ENCODE measurements at places on chromosomes 6 and 20.
A peak's percentile ranks its signal among the peaks of the same experiment; 100 is the strongest.

DNA sequence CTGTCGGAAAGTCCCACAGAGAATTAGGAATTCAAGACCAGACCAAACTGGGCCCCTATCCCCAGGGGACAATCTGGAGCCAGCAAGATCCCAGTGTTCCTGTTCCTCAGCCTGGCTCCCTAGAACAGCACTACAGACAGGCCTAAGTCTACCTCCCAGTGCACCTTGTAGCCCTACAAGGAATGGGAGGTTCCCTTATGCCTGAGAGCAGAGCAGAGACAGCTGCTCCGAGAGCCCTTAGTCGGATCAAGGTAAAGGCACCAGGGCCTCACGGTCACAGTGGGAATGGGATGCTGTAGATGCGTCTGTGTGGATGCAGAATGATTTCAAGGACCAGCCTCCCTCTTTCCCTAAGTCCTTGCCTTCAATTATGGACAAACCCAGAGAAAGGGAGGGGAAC lies 204.5 kb upstream of the STXBP5 start:
- no peak for DNase-seq

DNA sequence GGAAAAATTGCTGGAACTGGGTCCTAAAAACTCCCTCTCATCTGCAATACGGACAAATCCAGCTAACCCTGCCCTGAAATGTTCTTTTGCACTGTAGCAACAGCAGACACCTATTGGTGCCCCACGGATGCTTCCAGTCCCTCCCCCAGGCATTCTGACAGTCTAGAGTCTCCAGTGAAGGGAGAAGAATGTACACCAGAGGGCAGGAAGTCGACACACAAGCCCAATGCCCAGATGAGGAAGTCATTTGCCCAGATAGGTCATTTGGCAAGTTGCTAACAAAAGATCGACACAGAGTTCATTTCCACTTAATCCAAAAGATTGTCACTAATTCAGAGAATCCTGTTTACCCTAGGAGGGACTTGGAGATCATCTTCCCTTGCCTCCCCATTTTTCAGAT lies 293.0 kb upstream of the PRDM1 start:
- no peak for DNase-seq

- DNase-seq: no peak
Measured at GRCh38 chr6:117477988-117478852, 4.3 kb upstream of the DCBLD1 start.

DNA sequence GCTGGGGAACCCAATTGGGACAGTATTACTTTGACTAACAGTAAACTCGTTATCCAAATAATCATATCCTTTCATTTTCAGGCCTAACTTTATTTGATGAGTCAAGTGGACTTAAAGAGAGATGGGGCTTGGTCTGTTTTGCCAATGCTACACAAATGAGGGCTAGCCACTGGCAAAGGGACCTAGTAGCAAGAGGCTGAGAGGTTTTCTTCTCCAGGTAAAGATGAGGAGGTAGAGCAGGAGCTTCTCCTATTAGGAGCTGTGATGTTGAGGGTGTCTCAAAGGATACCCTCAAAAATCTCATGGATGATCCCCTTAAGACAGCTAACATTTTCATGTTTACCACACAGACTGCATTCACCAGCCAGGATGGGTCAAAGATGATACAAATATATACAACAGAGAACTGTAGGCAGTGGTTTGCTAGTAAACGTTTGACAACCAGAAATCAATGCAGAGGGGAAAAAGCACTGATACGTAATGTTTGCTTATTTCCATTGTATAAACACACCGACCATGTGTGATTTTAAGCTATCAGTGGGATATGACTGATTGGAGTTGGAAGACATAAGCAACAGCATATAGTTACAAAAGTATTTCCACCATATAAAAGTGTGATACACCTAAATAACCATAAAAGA lies 153.3 kb downstream of the IBTK start:
- no peak for DNase-seq

GRCh38 chr6:5762561-5762968 lies 244.2 kb downstream of the NRN1 start:
- DNase-seq: no peak

- no peak for DNase-seq
Measured at GRCh38 chr20:63282946-63283345, 10.0 kb upstream of the COL20A1 start.

GRCh38 chr6:148709577-148709976 lies 37.3 kb upstream of the UST start:
- no peak for DNase-seq

- no peak for DNase-seq
Measured at GRCh38 chr20:61918548-61918947, 147.1 kb downstream of the TAF4 start.

GRCh38 chr20:58776109-58776508 lies 74.6 kb downstream of the GNAS-AS1 start:
- DNase-seq: no peak

GRCh38 chr6:141482796-141483597 lies 649.7 kb upstream of the GJE1 start:
- peak; percentile 77 for DNase-seq

DNA sequence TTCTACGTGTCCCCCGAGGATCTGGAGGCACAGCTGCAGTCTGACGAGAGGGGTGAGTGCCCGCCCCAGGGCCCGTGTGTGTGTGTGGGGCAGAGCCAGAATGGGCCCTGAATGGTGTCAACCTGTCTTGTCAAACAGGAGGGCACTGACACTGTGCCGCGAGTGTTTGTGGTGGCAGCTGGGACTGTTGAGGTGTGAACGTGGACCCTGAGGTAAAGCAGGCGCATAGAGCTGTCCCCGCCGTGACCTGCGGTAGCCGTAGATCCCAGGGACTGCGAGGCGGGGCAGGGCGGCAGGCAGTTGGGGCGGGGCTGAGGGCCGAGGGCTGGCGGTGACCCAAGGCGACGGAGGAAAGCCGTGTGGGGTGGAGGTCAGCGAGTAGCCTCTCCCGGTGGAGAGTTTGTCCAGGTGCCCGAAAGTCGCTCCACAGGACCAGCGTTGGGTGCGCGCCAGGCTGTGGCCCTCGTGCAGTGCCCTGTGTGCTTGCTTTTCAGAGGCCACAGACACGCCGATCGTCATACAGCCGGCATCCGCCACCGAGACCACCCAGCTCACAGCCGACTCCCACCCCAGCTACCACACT lies 25.2 kb downstream of the UCKL1 start:
- no peak for DNase-seq

GRCh38 chr6:31332637-31333602 lies 24.1 kb downstream of the HLA-B start:
- DNase-seq: no peak

DNA sequence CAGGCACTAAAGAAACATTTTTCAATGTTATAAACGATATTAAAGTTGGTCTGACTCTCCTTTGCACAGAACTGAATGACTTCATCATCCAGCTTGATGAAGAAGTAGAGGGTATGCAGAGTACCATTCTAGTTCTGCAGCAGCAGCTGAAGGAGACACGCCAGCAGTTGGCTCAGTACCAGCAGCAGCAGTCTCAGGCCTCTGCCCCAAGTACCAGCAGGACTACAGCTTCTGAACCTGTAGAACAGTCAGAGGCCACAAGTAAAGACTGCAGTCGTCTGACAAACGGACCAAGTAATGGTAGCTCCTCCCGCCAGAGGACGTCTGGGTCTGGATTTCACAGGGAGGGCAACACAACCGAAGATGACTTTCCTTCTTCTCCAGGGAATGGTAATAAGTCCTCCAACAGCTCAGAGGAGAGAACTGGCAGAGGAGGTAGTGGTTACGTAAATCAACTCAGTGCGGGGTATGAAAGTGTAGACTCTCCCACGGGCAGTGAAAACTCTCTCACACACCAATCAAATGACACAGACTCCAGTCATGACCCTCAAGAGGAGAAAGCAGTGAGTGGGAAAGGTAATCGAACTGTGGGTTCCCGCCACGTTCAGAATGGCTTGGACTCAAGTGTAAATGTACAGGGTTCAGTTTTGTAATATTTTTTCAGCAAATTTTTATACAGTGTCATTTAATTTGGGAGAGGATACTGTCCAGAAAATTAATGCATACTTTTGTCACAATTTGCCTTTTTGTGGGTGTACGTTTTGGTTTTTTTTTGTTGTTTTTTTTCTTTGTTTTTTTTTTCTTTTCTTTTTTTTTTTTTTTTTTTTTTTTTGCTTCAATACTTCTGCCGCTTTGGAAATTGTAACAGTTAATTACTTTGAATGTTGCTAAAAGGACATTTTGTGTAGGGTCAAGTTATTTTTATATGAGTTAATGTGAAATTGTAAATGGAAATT lies 6.6 kb upstream of the ACAT2 start:
- no peak for DNase-seq

GRCh38 chr20:62146019-62146755 lies 2.6 kb downstream of the SS18L1 start:
- DNase-seq: no peak

DNA sequence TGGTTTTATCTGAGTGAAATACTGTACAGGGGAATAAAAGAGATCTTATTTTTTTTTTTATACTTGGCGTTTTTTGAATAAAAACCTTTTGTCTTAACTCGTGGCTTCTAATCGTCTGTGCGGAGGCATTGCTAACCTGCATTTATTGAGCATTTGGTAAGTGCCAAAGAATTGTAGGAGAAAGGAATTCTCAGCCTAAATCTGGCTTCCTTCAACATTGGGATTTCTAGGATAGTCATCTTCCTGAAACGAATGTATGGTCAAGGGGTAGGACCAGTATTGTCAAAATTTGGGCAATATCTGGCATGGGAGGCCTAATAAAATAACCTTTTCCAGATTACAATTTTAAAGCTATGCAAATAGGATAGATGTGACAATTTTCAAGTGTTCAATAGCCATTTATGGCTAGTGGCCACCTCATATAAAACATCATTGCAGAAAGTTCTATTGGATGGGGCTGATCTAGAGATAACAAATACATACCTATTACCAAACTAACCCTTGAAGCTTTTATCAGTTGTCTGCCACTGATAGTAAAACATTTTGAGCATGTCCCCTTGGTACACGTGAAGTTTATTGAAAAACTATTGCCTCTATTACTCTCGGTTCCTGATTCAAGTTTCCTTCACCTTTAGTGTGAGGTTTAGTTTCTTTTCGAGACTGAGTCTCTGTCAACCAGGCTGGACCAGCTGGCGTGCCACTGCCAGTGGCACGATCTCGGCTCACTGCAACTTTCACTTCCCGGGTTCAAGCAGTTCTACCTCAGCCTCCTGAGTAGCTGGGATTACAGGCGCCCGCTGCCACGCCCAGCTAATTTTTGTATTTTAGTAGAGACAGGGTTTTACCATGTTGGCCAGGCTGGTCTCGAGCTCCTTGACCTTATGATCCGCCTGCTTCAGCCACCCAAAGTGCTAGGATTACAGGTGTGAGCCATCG lies 5.6 kb downstream of the PIM1 start:
- DNase-seq: no peak

- no peak for DNase-seq
Measured at GRCh38 chr20:32784369-32785080, 22.3 kb downstream of the DNMT3B start.

DNA sequence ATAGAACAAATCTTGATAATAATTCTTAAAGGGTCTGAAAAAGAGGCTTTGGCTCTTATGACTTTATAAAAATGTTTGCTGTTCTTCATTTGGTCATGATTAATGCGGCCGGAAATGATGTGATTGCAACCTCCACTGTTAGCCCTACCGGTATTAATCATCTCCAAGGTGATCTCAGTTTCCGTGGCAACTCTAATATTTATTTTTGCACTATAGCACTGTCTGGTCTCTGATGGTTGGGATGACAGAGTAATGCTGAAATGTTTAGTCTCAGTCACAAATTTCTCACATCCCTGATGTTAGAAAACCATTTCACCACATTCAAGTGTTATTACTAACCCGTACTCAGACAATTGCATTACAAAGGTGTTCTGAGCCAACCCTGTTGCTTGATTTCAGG lies 87.4 kb downstream of the TMEM200A start:
- no peak for DNase-seq

DNA sequence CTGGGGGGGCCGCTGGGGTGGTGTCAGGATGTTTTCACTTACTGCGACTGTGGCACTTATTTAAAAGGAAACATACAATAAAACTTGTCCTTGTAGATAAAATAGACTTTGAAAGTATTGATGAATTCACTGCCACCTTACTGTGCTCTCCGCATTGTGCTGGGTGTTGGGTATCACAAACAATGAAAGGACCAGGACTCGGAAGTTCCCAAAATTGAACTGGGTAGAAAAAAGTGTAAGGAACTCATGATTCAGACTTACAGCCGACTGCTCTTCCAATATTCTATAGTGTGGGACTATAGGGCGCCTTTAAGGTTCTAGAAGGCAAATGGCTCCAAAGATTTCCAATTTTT lies 32.1 kb upstream of the ID4 start:
- no peak for DNase-seq

DNA sequence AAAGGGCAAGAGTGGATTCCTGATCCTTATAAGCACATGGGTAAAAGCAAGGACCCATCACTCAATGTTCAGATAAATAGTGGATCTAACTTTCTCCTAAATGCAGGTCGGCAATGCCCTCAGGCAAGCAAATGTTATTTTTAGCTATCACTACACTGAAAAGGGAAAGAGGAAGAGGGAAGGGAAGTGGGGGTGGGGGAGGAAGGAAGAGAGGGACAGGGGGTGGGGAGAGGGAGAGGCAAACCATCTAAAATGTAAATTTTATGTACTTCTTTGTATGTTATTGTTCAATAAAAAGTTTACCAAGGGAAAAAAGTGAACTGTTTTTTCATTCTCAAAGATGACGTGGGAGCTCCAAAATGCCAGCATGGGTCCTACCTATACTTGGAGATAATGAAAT lies 44.2 kb downstream of the CHD6 start:
- no peak for DNase-seq

DNA sequence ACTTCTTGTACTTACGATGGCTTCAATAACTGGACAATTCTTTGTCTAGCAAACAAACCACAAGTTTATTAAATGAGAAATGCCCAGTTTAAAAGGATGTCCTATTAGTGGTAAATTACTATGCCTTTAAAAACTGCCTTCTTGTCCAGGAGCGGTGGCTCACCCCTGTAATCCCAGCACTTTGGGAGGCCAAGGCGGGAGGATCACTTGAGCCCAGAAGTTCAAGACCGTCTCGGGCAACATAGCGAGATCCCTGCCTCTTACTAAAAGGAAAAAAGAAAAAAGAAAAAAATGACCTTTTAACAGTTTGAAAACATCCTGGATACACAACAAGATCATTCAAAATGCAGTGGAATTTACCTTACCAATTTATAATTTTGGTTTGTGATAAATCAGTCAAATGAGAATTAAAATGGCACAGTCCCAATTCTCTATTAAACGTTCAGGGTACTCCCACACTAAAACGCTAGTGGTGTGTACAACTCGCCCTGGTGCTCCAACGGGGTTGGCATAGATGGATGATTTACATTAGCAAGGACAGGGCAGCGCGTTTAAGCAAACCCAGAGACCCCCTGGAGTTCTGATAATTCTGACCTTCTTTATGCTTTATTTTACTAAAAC lies 2.3 kb downstream of the ZBTB2 start:
- DNase-seq: no peak

DNA sequence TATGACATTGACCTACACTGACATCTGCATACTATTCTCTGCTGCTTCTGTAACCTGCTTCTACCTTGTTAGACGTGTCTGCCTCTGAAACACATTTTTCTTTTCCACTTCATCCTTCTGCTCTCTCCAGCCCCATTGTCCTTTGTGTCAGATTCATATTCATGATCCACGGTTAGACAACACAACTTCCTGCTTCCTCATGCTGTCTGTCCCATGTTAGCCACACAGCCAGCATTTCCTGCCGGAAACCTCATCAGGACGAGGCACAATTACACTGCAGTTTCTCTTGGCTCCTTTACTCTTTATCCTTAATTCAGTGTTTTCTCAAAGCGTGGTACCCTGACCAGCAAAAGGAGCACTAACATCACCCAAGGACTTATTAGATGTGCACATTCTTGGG lies 150.2 kb downstream of the TBC1D7 start:
- no peak for DNase-seq

- DNase-seq: no peak
Measured at GRCh38 chr6:95093154-95093553, 484.2 kb upstream of the MANEA start.

All from SHP77 treated with DMSO at 0.1 percent for 48 hours (cell line).